ENCODE measurements at places on chromosomes 7 and 10. TPM values are rescaled to one million over a fixed set of nuclear protein-coding genes. Genes with fewer than 3 reads are reported as not detected.

- no peak overlapping the region for H3K4me3 ChIP-seq
- H3K4me1 ChIP-seq: peaks cover 12% of the 10 kb centered on the region
- no peaks in the 10 kb centered on the region for H3K27me3 ChIP-seq
Measured at GRCh38 chr10:6108631-6109443, 20.0 kb downstream of the RBM17 start.

GRCh38 chr10:6423004-6423403 is 157.1 kb downstream of the PRKCQ start:
- H3K4me3 ChIP-seq: no peak overlapping the region
- no peaks in the 10 kb centered on the region for H3K4me1 ChIP-seq
- peaks cover 8% of the 10 kb centered on the region for H3K27me3 ChIP-seq
- H3K36me3 ChIP-seq: no peaks in the 10 kb centered on the region

DNA sequence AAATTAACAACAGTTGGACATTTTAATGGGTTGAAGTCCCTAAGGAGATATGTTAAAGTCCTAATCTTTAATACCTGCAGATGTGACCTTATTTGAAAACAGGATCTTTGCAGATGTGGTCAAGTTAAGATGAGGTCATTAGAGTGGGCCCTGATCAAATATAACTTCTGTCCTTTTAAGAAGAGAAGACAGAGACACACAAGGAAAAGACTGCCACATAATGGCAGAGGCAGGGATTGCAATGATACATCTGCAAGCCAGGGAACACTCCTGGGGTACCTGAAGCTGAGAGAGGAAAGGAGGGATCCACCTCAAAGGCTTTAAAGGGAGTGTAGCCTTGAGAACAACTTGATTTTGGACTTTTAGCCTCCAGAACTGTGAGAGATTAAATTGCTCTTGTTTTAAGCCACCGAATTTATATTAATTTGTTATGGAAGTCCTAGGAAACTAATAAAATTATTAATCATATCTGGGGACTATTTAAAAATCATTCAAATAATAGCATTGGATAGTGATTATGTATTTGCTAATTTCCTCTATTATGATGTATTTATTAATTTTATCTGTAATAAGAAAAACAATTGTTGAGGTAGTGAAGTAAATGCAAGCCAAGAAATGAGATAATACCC is 700.0 kb upstream of the PCDH15 start:
- H3K27ac ChIP-seq: no peak overlapping the region
- no peaks in the 10 kb centered on the region for H3K4me1 ChIP-seq
- no peak for DNase-seq
- H3K4me3 ChIP-seq: no peak overlapping the region

DNA sequence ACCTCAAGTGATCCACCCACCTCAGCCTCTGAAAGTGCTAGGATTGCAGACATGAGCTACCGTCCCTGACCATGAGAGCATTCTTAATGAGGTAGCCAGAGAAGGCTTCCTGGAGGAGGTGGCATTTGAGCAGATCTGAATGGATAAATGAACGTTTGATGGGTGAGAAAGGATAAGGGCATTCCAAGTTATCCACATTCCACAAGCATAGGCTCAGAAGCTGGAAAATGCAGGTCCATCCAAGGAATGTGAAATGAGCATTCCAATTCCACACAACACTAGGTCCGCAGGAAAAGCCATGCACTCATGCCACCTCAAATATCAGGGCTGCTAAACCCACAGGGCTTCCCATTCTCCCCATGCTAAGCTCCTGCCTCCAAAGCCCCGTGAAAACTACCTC is 17.0 kb downstream of the TMEM130 start:
- H3K27me3 ChIP-seq: peaks cover 9% of the 10 kb centered on the region
- H3K36me3 ChIP-seq: peaks cover 6% of the 10 kb centered on the region

PNLIP gene
- not detected for polyA plus RNA-seq

WAC gene
- polyA plus RNA-seq: 127 TPM

TMEM213 gene
- polyA plus RNA-seq: not detected

CRHR2 gene
- not detected for polyA plus RNA-seq

SMKR1 gene
- 1.1 TPM for polyA plus RNA-seq

H2BK1 gene
- not detected for polyA plus RNA-seq
